Erythroblast (primary cell): ENCODE measurements at places on chromosomes 6 and 20.

- no peak for DNase-seq
These were observed 94.0 kb downstream of the SHLD1 start for GRCh38 chr20:5844063-5844681.

- DNase-seq, result no peak
These were observed 20.8 kb upstream of the SNRPB2 start for GRCh38 chr20:16709017-16709416.

- DNase-seq, result no peak
These were observed 2.2 kb downstream of the CCN2 start for GRCh38 chr6:131948692-131949619.

DNA sequence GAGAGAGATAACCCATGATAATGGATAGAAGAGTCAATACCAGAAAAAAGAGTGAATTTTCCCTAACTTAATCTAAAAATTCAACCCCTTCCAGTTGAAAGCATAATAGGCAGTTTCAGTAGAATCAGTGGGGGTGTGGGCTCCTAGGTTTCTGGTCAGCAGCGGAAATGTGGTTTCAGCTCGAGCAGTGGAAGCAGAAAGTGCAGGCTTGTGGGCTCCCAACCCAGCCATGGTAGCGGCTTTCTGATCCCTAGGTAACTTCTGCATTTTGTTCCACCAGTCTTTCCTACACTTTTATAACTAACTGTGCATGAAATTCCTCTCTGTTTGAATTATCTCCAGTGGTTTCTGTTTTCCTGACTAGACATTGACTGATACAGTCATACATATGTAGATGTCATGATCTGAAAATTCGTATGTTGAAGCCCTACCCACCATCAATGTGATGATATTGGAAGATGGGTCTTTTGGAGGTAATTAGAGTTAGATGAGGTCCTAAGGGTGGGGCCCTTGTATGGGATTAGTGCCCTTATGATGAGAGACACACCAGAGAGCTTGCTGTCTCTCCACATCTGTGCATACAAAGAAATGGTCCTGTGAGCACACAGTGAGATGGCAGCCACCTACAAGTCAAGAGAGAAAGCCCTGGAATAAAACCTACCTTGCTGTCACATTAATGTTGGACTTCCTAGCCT is 6.5 kb upstream of the DDO start:
- no peak for DNase-seq

DNA sequence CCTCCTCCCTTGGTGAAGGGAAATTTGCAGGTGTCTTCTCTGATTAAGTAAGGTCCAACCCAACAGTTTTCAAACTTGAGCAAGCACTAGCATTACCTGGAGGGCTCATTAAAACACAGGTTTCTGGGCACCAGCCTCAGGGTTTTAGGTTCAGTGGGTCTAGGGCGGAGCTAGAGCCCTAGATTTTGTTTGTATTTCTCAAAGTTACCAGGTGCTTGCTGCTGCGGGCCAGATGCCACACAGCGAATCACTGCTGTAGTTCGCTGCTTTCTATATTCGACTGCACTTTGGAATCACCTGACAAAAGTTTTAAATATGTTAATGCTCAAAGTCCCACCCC is 869 bp downstream of the COL21A1 start:
- no peak for DNase-seq

DNA sequence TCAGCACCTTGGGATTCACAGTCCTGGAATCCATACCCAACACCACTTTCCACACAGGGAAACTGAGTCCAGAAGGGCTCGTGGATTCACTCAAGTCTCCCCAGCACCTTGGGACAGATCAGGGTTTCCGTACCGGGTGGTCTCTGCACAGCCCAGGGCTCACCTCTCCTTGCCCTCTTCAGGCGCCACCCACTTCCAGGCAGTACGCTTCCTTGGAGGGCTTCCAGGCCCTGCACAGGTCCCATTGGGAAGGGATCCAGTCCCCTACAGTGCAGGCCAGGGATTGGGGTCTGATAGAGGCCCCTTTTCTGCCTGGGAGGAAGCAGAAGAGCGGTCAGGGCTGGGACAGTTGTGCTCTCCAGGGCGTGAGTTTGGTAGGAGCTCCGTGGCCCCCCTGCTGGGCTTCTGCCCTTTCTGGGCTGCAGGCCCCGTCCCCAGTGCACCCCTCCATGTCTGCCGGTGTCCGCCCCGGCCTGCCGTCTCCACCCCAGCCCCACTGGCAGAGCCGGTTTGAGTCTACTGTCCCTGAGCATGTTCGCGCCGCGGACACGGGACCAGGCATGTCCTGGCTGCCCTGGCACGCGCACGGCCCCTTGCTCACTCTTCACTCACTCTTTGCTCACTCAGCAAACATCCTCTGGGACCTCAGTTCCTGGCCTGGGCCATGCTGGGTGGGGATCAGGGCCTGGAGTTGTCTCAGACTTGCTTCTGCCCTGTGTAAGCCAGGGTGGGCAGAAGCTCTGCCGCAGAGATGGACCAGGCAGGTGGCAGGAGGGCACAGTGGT is 12.6 kb downstream of the SRC start:
- no peak for DNase-seq

DNA sequence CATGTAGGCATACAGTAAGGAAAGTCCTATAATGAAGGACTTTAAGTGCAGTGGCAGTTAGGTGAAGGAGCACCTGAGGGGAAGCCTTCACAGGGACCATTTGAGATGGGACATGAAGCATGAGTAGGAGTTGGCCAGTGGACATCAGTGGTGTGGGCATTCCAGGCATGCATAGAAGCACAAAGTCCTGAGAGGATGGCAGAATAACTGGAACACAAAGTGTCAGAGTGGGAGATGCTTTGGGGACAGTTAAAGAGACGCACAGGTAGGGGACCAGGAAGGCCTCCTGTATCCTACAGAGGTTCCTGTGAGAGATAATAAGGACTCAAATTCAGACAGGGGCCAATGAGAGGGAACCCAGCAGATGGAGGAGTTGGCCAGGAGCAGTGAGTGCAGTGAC is 26.4 kb upstream of the EFHC1 start:
- DNase-seq, result no peak

- DNase-seq, result no peak
These were observed 130.1 kb upstream of the DST start for GRCh38 chr6:56772737-56773184.

- peak; percentile 91 for DNase-seq
These were observed 170.2 kb downstream of the PREX1 start for GRCh38 chr20:48657426-48658197.

- peak; percentile 62 for DNase-seq
These were observed 20.3 kb downstream of the ZSCAN31 start for GRCh38 chr6:28315628-28316027.

DNA sequence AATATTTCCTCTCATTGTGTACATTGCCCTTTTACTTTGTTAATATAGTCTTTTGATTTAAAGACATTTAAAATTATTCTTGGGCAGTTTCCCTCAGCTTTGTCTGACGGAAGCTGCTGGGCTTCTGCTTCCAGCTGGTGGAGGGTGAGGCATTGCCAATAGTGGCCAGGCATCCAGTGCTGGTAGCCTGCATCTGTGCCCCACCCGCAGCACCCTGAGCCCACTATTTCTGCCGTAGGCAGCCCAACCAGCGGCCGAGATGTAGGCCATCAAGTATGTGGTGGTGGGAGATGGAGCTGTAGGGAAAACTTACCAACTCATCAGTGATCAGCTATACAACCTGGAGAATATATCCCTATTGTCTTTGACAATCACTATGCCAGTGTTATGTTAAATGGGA is 226.0 kb upstream of the SYNCRIP start:
- DNase-seq, result no peak

- DNase-seq, result peak; percentile 83
These were observed at the start of gene DEF6 for GRCh38 chr6:35297601-35298481. Gene DEF6 (plus strand): TSS chr6:35297818. CDS start chr6:35297857, 39 bp downstream.

DNA sequence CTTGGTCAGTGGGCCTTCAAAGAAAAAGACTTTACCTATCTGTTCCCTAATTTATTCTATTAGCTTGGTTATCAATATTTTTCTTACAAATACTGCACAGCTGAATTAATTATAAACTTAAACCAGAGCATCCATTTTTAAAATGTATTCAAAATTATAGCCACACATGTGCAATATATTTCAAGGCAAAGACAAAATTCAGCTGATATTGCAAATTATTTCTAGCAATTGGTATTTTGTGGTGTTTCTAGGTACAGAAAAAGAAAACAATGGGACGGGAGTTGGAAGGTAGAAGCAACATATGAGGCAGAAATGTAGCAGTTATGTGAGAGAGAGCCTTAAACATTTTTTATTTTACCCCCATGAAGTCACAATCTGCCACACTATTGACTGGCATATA is 64.9 kb downstream of the MAP3K7 start:
- DNase-seq, result no peak

DNA sequence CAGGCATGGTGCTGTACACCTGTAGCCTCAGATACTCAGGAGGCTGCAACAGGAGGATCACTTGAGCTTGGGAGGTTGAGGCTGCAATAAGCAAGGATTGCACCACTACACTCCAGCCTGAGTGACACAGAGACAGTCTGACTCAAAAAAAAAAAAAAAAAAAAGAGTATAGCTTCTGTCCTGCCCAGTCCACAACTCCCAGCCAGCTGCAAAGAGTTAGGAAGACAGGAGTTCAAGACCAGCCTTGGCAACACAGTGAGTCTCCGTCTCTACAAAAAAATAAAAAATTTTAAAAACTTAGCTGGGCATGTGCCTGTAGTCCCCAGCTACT is 28.3 kb upstream of the TLDC2 start:
- DNase-seq, result no peak

GRCh38 chr20:35952480-35953386 is 1.6 kb downstream of the SCAND1 start:
- DNase-seq, result peak; percentile 60

DNA sequence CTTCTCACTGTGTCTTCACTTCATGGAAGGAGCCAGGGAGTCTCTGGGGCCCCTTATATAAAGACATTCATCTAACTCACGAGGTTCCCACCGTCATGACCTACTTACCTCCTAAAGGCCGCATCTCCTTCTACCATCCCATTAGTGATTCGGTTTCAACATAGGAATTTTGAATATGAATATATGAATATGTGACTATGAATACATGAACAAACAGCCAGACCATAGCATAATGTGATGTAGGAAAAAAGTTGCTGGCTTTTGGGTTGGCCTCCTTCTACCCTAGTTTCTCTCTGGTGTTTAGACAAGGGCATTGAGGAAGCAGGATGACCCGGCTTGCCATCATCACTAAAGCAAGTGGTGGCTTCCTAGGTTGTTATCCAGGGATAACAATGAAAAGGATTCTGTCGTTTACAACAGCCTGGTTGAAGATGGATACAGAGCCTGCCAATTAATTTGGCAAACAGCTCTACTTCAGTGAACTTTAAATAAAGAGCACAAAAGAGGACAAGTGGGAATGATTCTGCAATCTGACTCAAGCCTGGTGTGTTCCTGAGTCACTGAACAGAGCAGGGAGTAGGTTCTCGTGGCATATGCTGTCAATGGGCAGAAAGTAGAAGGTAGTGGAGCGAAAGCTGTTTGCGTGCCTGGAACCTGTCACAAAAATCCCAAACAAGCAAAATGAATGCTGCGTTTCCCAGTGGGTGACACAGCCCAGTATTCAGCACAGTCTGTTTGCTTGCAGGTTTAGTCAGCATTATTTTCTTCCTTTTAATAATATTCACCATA is 44.0 kb upstream of the DOK5 start:
- no peak for DNase-seq

DNA sequence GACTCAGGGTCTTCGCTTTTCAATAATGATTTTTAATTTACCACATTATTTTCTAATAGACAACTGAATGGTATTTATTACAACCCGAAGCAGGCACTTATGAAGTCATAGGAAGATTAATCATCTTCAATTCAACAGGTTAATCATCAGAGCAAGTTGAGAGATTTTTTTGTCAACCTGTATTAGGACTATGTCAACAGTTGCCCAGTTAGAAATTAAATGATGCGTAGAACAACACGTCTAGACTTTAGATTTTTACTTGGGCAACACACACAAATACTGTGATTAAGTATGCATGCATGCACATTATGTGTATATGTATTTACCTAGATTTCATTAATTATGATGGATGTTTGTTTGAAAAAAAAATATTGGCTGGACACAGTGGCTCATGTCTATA is 4.3 kb downstream of the ILRUN start:
- DNase-seq, result no peak

DNA sequence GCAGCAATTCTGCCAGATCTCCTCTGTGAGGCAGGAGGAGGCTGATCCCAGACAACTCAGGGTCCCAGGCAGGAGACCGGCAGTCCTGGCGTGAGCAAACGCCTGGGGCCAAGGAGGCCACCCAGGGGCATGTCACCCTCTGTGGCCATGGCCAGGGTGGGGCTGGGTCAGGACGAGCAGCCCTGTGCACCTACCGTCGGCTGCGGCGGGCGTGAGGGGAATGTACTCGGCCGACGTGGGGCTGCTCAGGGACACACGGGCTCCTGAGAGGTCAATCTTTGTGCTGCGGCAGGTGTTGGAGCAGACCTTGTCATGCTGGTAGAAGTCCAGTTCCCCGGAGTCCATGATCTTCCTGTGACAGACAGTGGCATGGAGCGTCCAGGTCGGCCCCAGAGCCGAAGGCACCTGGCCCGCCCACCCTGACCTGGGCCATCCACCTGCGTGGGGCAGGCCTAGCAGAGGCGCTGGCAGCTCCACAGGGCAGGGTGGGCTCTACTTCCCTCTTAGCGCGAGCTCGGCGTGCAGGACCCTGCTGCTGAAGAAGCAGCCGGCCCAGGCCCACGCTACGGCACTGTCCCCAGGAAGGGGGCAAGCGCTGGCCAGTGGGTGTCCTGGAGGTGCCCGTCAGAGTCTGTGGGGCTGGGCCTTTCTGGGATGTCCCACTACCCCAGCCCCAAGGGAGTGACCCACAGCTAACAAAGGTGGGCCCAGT is 21.5 kb upstream of the HELZ2 start:
- no peak for DNase-seq

DNA sequence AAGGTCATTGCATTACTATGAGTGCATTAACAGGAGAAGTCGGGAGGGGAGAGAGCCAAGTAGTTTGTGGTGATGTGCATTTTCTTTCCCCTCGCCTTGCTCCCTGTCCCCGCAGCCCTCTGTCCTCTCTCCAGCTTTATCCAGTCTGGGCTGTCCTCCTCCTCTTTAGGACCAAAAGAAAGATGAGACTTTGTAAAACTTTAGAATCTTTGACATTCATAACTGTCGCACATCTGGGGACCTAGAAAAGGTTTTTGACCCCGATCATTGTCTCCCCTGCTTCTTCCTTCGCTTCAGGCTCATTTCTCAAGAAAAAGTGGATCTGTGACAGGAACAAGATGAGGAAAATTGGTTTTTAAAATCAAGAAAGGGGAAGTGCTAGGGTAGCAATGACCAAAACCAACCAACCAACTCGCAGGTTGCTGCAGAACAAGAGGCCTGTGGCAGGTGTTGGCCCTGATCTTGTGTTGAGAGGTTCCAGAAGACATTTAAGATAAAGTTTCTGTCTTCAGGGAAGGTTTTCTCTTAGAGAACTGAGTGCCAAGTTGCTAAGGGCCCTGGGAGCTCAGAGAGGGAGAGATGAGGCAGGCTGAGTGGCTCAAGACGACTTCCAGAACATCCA is 17.6 kb downstream of the SYTL3 start:
- no peak for DNase-seq

GRCh38 chr20:35187584-35188190 is 15.8 kb downstream of the PROCR start:
- DNase-seq, result no peak

DNA sequence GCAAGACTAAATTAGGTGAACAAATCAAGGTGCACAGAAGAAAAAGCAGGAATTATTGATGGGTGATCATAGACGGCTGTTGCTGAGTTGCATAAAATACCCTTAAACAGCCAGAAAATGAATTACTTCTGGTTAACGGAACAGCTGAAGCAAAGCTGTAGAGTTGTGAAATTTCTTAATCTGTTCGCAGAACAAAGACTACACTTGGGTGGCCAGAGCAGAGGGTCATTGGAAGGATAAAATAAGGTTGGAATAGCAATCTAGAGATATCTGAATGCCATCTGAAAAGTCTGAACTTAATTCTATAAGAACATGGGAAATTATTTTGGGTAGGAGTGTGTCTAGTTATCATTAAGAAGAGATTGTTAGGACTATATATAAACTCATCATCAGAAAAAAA is 339.1 kb upstream of the RSPO3 start:
- no peak for DNase-seq
